ENCODE measurements at places on chromosomes 3 and 15.

DNA sequence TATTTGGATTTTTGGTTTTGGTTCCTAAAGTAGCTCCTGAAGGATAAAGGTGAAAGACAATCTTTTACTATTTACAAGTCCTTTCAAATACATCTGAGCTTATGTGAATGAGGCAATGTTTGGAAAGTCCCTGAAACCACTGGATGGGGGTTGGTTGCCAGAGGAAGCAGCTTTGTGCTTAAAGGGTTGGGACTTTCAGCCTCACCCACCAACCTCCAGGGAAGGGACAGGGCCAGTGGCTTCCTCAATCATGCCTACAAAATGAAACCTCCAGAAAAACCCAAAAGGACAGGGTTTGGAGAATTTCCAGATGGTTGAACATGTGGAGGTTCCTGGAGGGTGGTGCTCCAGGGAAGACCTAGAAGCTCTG, 20.9 kb upstream of the ABHD17C start:
- peak; percentile 83 for DNase-seq

- no peak for DNase-seq
These were observed 307.5 kb downstream of the PYDC2 start for GRCh38 chr3:191768421-191768820.

- peak; percentile 14 for DNase-seq
These were observed 1.5 kb upstream of the NCK1 start for GRCh38 chr3:136860541-136860940.

DNA sequence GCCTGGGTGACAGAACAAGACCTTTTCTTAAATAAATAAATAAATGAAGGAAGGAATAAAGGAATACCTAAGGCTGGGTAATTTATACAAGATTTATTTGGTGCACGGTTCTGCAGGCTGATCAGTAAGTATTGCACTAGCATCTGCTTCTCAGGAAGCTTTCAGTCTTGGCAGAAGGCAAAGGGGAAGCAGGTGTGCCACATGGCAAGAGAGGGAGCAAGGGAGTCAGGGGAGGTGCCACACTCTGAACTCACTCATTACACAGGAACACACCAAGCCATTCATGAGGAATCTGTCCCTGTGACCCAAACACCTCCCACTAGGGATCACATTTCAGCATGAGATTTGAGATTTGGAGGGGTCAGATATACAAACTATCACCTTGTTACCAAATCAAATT, 56.4 kb downstream of the PRKCI start:
- no peak for DNase-seq

DNA sequence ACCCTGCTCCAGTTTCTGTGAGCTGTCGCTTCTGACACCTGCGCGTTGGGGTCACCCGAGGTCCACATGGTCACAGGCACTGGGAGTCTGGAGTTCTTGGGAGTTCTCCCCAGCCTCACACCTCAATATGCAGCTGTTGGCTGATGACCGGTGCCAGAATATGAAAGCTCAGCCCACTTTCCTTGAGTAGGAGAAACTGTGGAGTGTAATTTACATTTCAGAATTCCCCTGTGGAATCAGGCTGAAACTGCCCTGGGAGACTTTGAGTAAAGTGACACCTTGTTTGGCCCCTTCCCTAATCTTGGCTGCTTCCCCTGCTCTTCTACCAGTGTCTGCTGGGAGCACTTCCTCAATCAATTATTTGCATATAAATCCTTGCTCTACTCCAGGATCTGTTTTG, 255.9 kb downstream of the NFKBIZ start:
- DNase-seq = no peak

DNA sequence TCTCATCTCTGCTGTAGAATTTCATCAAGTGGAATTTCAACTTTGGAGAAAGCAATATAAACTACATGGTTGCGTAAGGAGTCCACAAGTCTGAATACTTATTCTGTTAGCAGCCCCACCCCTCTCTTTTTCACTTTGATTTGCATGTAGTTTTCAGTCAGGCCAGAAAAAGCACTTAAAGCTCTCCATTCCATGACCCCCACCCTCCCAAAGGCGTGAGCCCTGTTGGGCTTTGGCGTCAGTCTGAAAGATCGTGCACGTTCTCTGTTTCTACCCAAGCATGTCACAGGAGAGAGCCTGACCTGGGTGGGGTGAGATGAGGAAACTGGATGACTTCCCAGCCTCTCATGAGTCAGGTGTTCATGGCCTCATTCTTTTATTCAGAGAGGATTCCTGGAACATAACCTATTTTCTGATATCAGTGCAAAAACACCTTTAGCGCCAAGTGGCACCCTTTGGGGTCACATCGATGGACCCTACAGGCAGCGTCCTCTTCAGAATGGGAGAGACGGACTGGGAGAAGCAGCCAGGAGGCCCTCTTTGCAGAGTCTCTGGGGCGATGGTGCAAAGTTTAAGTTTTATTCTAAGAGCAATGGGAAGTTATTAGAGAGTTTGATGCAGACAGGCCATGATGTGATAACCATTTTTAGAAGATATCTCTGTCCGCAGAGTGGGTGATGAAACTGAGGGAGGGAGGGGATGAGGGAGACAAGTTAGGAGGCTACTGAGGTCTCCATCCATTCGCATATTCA, 55.8 kb downstream of the LSM3 start:
- peak; percentile 83 for DNase-seq

DNA sequence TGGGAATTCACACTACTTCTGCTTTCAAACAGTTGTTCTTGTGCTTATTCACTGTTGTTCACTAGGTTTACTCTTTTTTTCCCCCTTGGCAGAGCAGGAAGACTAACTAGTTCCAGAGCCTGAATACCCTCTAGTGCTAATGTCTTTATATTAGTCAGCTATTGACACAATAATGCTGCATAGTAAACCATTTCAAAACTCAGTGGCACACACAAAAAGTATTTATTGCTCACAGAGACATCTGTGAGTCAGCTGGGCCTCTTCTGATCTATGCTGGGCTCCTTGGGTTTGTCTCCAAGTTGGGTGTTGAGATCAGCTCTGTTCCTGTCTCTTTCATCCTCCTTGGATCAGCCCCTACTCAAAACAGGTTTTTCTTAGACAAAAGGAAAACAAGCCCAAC, 51.1 kb downstream of the RSRC1 start:
- peak; percentile 79 for DNase-seq

DNA sequence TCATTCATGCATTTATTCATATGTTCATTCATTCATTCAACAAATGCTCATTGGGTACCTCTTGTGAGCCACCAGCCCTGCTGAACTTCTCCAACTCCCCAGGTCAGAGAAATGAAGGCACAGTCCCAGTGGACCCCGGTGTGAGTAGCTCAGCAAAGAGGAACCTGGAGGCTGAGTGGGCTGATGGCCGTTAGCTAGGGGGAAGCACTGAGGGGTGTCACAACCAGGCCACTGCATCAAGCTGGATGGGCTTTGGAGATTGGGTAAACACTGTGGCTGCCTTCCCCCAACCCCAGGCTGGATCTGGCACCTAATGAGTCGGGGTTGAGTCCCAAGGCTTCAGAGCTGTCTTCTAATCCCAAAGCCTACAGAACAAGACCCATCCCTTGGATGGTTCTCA, 12.1 kb upstream of the ALAS1 start:
- no peak for DNase-seq

GRCh38 chr15:98646546-98647025, 1.8 kb upstream of the IGF1R start:
- DNase-seq = no peak

GRCh38 chr3:195441051-195441450, 1.8 kb downstream of the ACAP2 start:
- DNase-seq = peak; percentile 34

- no peak for DNase-seq
These were observed 36.2 kb downstream of the MTHFS start for GRCh38 chr15:79860661-79861060.

DNA sequence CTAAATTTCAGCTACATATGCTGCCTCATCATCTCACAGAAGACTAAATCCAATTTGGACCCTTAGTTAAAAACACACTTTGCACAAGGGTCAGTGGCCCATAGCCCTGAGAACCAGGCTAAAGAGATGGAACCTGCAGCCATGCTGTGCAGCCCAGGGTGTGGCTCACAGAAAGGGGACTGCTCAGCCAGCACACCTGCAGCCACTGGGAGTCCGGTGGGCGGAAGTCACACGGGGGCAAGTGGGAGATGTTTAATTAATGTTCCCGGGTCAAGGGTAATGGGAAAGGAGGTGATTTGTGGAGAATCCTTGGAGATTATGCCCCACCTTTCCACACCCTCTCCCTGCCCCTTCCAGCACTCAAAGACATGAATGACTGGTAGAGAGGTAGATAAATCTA, 467.4 kb downstream of the EPHB1 start:
- DNase-seq = no peak

GRCh38 chr3:155960060-155960459, 89.6 kb downstream of the GMPS start:
- DNase-seq = peak; percentile 94

DNA sequence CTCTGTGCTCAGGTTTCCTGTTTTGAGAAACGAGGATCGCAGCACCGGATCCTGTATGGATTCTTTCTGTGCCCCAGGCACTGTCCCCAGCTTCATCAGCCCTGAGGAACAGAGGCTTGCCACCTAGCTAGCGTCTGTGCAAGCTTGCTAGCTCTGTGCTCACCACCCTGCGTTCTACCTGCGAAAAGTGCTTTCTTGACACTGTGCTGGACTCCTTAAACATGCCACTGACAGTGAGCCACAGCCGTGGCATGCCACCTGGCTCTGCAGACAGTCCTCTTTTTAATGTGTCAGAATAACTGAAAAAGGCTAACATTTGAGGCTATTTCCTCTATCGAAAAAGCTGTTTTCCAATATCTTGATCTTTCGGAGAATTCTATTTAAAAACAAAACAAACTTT, 1.4 kb downstream of the PGPEP1L start:
- DNase-seq = no peak

DNA sequence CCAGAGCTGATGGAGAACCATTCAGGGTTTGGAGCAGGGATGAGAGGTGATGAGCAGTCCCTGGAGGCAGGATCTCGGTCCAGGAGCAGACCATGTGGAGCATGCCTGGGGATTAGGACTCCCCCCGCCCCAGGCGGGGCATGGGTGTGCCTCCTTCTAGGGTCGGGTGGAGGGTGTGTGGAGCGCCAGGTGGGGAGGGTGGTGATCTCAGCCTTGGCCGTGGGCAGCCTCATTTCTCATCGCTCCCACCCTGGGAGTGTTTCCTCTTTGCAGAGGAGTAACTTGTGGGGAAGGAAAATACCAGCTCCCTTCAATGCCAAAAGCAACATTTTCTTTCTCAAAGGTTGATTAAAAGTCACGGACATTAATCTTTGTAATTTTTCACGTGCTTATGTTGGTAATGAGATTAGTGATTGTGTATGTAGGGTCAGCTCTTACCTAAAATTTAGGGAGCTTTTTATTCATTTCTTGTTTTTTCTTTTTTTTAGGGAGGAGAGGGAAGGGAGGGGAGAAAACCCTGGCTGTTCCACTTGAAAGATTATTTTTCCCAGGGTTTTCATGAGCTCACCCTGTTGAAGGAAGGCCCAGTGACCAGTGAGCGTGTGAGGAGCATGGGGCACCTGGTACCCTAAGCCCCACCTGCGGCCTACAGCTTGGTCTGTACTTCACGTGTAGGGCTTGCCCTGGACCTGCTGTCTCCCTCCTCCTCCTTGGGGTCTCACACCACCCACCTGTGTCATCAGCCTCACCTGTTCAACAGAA, 11.0 kb downstream of the FBLN2 start:
- DNase-seq = peak; percentile 73

DNA sequence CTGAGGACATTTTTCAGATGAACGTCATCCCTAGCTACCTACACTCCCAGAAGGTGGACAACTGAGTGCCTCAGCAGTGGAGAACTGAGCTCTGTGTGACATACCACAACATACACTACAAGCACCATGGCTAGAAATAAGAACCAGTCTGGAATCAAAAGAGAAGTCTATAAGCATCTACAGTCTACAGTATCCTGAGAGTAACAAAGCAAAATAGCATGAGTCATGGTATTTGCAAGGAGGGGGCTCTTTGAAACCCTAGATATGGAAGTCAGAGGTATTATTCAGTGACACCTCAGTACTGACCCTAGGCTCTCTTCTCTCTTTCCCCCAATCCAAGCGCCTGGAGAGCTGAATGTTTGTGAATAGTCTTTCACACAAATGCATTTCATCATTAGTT, 87.5 kb downstream of the TNIK start:
- no peak for DNase-seq

GRCh38 chr3:21989341-21990042, 238.5 kb upstream of the ZNF385D start:
- peak; percentile 3 for DNase-seq

GRCh38 chr3:149179220-149179619, 42.4 kb downstream of the CP start:
- peak; percentile 68 for DNase-seq

GRCh38 chr3:170258105-170258487, 35.9 kb downstream of the PRKCI start:
- DNase-seq = no peak

- peak; percentile 41 for DNase-seq
These were observed 66.0 kb upstream of the SLC2A2 start for GRCh38 chr3:171092467-171092911.

- no peak for DNase-seq
These were observed 529.2 kb upstream of the GOLIM4 start for GRCh38 chr3:168624892-168625448.

DNA sequence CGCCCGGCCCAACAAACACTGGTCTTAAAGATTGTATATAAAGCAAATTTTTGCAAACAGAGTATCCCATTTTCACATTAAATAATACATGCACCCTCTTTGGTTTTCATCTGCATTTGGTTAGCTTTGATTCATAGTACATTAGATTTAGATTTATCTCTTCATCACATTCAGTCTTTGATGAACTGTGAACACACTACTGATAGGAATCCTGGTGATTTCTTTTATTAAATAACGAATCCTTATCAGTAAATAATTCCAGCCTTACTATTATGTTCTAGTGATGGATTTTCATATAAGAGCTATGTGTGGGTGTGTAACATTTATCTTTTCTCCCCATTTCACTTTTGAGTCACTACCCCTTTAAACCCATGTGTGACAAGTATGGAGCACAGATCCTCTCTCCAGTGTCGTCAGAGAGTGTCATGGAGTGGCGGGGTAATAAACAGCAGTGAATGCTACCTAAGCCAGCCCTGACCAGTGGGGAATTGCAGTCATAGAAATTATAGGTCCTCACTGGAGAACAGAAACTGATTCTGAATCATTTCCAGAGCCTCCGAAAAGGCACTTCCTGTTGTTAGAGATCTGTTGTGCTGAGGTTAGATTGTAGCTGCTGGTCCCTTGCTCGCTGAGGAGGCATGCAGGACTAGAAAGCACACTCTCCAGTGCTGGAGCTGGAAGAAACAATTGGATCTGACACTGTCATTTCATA, 22.0 kb downstream of the SLC7A14 start:
- peak; percentile 61 for DNase-seq

- no peak for DNase-seq
These were observed 123.7 kb upstream of the CLSTN2 start for GRCh38 chr3:139811331-139811730.

DNA sequence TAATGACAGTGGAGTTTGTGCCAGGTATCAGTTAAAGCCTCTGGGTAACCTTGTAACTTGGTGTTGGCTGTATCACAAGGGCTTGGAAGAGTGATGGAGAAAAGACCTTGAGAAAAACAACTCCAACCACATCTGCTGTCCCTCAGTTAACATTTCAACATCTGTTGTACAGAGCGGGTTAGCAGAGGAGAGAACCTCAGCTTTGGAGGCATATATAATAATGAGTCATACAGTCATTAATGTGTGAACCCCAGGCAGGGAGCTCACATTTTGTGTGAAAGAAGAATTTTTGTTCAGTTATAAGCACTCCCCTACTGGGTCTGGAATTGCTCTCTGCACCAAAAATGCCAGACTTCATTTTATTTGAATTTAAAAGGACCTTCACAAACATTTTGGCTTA, 439.5 kb downstream of the PDCD6IP start:
- DNase-seq = no peak
